ENCODE measurements at places on chromosomes 4 and X.

GRCh38 chrX:52933213-52933612 lies 25.1 kb downstream of the FAM156A start:
- DNase-seq = no peak

DNA sequence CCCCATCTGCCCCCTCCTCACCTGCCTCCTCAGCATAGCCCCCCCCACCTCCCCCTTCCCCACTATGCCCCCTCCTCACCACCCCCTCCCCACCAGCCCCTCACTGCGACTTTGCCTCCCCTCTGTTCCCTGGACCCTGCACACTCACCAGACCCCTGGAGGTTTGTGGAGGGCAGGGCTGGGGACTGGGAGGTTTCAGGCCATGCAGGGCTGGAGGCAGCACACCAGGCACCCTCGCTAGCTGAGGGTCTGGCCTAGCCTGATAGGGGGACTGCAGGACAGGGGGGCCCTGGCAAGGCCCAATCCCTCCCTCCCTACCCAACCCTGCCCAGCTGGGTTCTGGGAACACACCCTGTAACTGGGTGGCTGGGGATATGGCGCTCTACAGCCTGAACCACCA lies 28.0 kb downstream of the TACC3 start:
- DNase-seq = no peak

DNA sequence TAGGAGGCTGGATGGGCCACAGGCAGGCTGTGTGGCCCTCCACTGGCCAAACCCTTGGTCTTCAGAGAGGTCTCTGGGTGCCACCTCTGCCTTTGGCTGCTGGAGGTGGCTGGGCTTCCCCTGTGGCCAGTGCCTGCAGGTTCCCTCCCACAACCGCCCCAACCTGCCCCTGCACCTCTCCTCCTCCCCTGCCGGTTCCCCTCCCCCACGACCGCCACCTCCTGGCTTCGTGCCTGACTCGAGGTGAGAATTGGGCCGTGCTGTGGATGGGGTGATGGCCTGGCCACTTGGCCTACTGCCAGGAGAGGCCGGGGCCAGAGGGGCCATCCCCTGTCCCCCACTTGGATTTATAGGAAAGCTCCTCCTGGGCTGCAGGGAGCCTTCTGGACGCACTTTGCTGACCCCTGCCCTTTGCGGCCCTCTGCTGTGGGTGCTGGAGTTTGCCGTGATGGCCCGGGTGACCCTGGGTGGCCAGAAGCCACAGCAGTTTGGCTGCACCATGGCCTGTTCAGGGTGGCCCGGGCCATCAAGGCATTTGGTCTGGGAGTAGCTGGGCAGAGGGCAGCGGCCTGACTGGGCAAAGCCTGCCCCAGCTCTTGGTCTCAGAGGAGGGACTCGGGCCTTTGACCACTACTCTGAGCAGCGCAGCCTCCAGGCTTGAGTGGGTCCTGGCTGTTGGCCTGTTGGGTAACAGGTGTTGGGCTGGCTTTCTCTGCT lies 3.8 kb downstream of the NAT8L start:
- no peak for DNase-seq

DNA sequence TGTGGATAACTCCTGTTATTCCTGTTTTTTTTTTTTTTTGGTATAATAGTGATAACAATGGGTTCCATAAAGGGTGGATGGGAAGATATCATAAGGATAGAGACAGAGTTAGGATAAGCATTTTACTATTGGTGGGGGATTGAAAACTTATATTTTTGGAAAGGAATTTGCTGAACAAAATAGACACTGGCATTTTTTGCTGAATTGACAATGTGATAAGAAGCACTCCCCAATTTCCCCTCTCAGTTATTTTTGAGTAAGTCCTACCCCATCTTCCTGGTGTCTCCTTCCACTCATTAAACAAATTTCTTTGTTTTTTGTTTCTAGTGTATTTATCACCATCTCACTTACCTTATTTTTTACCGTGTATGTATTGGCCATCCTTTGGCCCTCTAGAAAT lies 55.8 kb downstream of the AMELX start:
- no peak for DNase-seq

DNA sequence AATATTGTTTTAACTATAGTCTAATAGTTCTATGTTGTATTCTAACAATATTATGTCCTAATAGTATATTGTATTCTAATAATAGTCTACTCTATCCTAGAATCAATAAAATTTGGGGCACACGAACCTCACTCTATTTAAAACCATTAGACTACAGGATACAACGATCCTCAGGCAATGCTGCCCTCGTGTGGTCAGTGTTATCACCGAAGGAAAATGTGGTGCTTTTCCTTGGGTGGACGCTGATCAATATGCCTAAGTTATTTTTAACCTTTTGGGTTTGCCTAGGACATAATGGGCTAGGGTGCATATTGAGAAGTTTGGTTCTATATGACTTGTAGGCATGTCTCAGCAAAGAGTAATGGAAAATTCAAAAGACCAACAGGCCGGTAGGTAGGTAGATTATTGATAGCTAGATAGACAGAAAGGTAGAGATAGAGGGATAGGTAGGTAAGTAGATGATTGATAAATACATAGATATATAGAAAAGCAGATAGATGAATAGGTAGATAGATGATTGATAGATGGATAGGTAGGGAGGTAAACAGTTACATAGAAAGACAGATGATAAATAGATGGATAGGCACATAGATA lies 75.1 kb downstream of the PRKX start:
- DNase-seq = no peak

DNA sequence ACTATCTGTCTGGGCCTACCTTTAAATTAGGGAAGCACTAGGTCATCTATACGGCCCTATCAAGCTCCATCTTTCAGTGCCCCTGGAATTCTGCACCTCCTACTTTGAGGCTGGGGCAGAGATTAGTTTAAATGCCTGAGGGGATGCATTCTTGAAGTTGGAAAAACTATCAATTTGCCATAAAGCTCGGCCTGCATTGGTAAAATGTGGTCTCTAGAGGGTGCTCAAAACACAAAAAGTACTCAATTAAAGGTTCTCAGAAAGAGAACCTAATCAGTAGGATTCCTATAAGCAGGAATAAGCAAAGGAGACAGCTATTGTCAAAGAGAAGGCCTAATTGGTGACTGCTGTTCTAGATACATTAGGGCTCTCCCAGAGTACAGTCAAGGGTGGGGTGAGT lies 111.7 kb downstream of the AMER1 start:
- DNase-seq = no peak

DNA sequence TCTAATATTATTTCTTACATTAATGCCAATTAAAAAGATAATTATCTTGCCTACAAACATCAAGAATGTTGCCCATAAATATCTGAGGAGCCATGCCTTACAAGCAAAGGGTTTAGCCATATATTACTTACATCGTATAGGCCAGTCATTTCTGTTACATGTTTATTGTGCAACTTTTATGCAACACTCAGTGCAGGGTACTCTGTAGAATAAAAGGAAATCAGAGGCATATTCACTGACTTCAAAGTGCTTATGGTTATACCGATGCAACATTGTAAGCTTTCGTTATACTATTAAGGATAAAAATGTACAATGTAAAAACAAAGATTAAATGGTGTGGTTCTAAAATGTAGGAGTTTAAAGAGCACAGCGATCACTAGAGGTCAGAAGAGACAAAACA lies 315.9 kb downstream of the PCDH10 start:
- DNase-seq = no peak

DNA sequence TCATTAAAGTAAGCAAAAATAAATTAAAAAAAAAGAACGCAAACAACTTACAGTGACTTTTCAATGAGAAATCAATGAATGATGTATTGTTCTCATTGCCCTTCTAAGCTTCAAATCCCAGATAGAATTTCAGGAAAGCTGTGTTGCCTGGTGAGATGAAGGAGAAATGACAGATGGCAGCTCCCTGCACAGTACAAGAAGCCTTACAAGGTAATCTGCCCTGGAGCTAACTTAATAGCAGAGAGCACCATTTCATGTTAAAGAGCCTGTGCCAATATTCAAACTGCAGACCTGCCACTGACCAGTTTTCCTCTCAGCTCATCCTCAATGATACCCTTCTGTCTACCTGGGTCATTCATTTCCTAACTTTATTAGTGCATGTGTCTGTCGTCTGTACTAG lies 54.0 kb downstream of the GC start:
- no peak for DNase-seq

DNA sequence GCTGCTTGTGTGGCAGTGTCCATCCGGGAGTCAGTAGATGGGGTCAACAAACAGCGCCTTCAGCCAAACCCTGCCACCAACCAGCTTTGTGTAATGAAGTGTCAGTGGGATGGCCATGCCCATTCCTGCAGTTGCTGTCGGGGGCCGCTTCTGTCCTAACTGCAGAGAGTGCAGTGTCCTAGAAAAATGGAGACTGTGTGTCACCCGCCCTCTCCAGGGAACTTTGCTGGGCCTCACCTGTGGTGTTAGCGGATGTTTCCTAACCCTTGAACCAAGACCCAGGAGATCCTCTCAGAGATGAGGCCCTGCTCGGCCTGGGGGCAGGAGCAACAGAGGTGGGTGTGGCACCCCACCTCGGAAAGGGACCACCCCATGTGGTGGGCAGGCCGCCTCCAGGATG lies 35.3 kb upstream of the HGFAC start:
- DNase-seq = no peak

DNA sequence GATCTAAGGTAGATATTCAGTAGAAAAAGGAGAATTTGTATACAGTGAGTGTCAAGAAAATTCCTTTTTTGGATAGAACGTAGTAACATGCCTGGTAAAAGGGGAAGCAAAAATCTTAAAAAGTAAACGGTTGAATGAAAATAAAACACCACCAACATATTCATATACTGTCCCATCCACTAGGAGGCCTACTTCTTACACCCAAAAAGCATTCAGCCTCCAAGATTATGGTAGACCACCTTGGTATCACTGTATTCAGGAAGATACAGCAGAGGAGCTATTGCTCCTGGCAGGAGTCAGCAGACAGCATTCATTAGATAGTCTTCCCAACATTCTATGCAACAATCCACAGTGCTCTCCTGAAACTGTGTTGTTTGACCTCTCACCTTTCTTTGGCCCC lies 274.6 kb upstream of the MAGEB2 start:
- DNase-seq = no peak

- DNase-seq = no peak
Measured at GRCh38 chr4:80112236-80112635, 39.2 kb upstream of the ANTXR2 start.

DNA sequence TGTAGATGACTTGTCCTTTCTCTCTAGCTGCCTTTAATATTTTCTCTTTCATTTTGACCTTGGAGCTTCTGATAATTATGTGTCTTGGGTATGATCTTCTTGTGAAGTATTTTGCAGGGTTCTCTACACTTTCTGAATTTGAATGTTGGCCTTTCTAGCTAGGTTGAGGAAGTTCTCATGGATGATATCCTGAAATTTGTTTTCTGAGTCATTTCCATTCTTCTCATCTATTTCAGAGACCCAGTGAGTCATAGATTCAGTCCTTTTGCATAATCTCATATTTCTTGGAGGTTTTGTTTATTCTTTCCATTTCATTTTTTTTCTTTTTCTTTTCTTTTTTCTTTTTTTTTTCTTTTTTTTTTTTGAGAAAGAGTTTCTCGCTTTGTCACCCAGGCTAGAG lies 585.7 kb upstream of the PABPC4L start:
- no peak for DNase-seq

DNA sequence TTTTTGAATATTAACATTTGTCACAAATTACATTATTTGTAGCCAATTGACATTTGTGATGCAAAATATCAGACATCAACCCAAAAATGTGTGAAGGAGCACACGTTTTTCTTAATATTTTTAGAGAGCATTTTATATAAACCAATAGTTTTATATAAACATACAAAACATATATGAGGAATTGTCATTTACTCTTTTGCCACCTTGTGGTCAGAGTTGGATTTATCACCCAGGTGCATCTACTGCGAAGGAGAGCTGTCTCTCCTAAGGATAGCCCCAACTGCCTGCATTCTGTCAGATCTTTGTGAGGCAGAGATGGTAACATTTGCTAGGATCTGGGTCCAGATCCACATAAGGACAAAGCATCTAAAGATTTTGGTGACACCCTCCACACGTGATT lies 2.5 kb upstream of the USP27X start:
- no peak for DNase-seq

DNA sequence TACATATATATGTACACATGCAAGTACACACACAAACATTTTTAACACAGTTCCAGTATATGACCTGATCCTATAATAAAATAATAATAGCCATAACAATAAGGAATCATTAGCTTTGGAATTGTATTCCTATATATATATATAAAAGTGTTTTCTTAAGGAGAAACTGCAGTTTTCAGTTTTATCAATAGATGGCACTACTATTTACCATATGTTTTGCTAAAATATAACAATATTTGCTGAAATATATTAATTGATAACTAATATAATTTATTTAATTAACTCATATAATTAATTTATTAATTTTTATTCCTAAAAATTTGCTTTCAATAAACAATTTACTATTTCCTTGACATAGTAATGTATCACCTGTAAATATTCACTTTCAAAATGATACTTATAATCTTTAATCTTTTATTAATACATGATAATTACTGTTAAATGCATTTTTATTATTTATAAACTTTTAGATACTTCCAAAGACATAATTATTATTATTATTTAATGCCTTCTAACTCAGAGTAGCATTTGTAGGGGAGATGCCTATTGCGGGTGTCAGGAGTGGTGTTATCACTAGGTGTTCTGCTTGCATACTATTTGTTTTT lies 599.5 kb downstream of the FSTL5 start:
- no peak for DNase-seq

GRCh38 chrX:38079463-38079862 lies 73.1 kb downstream of the SYTL5 start:
- no peak for DNase-seq
